Peyer's patch (tissue), 4 donors: ENCODE measurements at places on chromosomes 1 and 21. TPM values are rescaled to one million over a fixed set of nuclear protein-coding genes. Genes with fewer than 3 reads are reported as not detected.

- H3K27me3 ChIP-seq, result no peaks in the 10 kb centered on the region
- no peaks in the 10 kb centered on the region for H3K36me3 ChIP-seq
- no peaks in the 10 kb centered on the region for H3K4me1 ChIP-seq
- H3K27ac ChIP-seq, result no peak overlapping the region
Observed at GRCh38 chr1:247386687-247387086, 29.3 kb upstream of the NLRP3 start.

DNA sequence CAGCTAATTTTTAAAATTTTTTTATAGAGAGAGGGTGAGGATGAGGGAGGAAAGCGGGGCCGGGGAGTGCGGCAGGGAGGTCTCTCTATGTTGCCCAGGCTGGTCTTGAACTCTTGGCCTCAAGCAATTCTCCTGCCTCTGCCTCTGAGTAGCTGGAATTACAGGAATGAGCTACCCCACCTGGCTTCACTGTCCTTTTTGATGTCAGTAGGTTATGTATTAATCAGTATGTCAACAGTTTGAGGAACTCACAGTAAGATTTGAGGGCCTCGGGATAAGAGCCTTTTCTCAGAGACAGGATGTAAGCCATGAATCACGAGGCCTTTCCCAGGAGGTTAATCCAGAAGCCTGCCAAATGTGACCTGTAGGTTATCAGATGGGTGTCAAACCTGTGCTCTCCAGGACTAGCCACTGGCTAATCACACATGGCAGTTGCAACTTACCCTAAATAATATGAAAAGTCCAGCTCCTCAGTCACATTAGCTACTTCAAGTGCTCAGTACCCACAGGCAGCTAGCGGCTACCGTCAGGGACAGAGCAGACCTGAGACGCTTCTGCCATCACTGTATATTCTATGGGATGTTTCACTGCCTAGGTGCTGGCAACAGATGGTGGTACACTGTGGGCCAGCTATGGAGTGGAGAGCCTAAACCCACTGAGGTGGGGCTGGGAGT lies 33.1 kb downstream of the TRIM67 start:
- no peaks in the 10 kb centered on the region for H3K27me3 ChIP-seq
- H3K27ac ChIP-seq, result no peak overlapping the region
- no peak for DNase-seq
- no peak overlapping the region for H3K4me3 ChIP-seq

Gene CASQ2
- 1.5 TPM for total RNA-seq

DNA sequence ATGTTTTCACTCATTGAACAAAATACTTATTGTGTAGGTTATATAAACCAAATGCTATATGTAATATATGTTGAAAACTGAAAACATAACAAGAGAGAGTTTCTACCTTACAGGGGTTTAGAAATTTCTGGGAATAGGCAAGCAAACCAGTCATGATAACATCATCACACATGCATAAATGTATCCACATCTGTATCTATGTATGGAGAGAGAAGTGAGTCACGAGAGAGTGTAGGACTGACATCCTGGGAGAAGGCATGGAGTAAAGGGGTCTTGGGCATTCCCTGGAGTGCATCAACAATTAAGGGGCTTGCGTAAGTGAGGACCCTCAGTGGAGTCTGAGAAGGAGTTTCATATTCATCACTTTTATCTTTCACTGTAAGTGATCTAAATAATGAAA lies 65.5 kb downstream of the PCNX2 start:
- H3K36me3 ChIP-seq, result no peaks in the 10 kb centered on the region
- DNase-seq, result no peak
- no peaks in the 10 kb centered on the region for H3K4me1 ChIP-seq
- H3K27me3 ChIP-seq, result no peaks in the 10 kb centered on the region
- no peak overlapping the region for H3K4me3 ChIP-seq
- H3K27ac ChIP-seq, result no peak overlapping the region

Gene SPRR5
- total RNA-seq, result not detected

- H3K4me1 ChIP-seq, result no peaks in the 10 kb centered on the region
- no peak overlapping the region for H3K27ac ChIP-seq
- no peak overlapping the region for H3K4me3 ChIP-seq
Observed at GRCh38 chr1:228538831-228539230, 51.6 kb downstream of the RNF187 start.

DNA sequence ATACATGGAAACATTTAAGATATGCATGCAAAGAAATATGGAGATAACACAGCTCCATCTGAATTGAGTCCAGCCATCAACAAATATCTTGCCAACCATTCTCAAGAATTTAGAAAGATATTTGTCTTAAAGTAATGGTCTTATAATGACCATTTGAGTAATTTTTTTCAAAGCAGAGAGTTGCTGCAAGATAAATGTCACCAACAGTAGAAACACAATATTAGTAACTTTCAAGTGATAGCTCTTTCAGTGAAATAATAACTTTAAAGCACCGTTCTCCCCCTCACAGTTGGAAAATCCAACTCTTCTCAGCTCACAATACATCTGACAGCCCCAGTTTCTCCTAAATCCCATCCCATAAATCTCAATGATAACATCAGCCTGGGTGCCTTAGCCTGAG lies 481.0 kb upstream of the ADAMTS5 start:
- no peak overlapping the region for H3K27ac ChIP-seq
- H3K4me3 ChIP-seq, result no peak overlapping the region
- H3K36me3 ChIP-seq, result no peaks in the 10 kb centered on the region
- no peak for DNase-seq
- no peaks in the 10 kb centered on the region for H3K27me3 ChIP-seq
